Placental epithelial cell (primary cell): ENCODE measurements at places on chromosomes 4 and X. TPM values are rescaled to one million over a fixed set of nuclear protein-coding genes. Genes with fewer than 3 reads are reported as not detected.

The TMEM271 gene
- total RNA-seq = not detected in 2 replicates

The XAGE2 gene
- 23.6 and 27.9 TPM in 2 replicates for total RNA-seq

The TRAM1L1 gene
- 3.1 and 6.3 TPM in 2 replicates for total RNA-seq

The PCDH11X gene
- total RNA-seq = 0.65 and 1.6 TPM in 2 replicates

The MAGEA2 gene
- not detected in 2 replicates for total RNA-seq

The SOWAHB gene
- 2.4 and 11.4 TPM in 2 replicates for total RNA-seq

The SLC7A11 gene
- 2.4 and 13.4 TPM in 2 replicates for total RNA-seq

The FGFR3 gene
- total RNA-seq = 2.0 and 12.6 TPM in 2 replicates

The TFE3 gene
- 55.4 and 62.0 TPM in 2 replicates for total RNA-seq

The MAGEB16 gene
- under 0.01 TPM in 1 of 2 replicates, not detected in the other for total RNA-seq

The GLRA3 gene
- not detected in 2 replicates for total RNA-seq

The DNAAF6 gene
- not detected in 2 replicates for total RNA-seq

The PABPC1L2B gene
- not detected in 2 replicates for total RNA-seq

The TRIM2 gene
- total RNA-seq = 36.7 and 44.8 TPM in 2 replicates

The MFAP3L gene
- 13.7 and 159 TPM in 2 replicates for total RNA-seq

The MYL5 gene
- 6.8 and 19.2 TPM in 2 replicates for total RNA-seq

The RRH gene
- total RNA-seq = not detected in 2 replicates

The MAGEB4 gene
- not detected in 2 replicates for total RNA-seq

The RAB9B gene
- 0.39 and 0.54 TPM in 2 replicates for total RNA-seq

The ADH6 gene
- not detected in 2 replicates for total RNA-seq

The SSX4B gene
- total RNA-seq = not detected in 2 replicates

The FAM53A gene
- 0.98 and 1.6 TPM in 2 replicates for total RNA-seq

The PGRMC1 gene
- total RNA-seq = 120 and 137 TPM in 2 replicates

The CXCL3 gene
- total RNA-seq = not detected in 2 replicates

The ARAP2 gene
- total RNA-seq = 30.5 and 43.6 TPM in 2 replicates

The RNF128 gene
- total RNA-seq = under 0.01 and 0.22 TPM in 2 replicates

The TASL gene
- total RNA-seq = not detected in 2 replicates

The IBSP gene
- not detected in 2 replicates for total RNA-seq

The ZNF630 gene
- total RNA-seq = 2.2 and 5.5 TPM in 2 replicates

The CXCR3 gene
- total RNA-seq = 0.11 TPM in 1 of 2 replicates, not detected in the other

The TLR10 gene
- total RNA-seq = not detected in 2 replicates

The PDE6B gene
- total RNA-seq = 4.3 and 5.0 TPM in 2 replicates

The HEPH gene
- total RNA-seq = under 0.01 TPM in 2 replicates

The F8A3 gene
- 0.79 and 3.9 TPM in 2 replicates for total RNA-seq

The PDCL2 gene
- total RNA-seq = not detected in 2 replicates

The SPATA4 gene
- not detected in 2 replicates for total RNA-seq

The MMGT1 gene
- 14.1 and 21.1 TPM in 2 replicates for total RNA-seq

The GABRG1 gene
- not detected in 2 replicates for total RNA-seq

The STATH gene
- total RNA-seq = not detected in 2 replicates

The RPL36A gene
- 158 and 599 TPM in 2 replicates for total RNA-seq

The MEPE gene
- total RNA-seq = not detected in 2 replicates

The RPS6KA6 gene
- 7.9 and 11.2 TPM in 2 replicates for total RNA-seq

The NDST4 gene
- not detected in 2 replicates for total RNA-seq

The RPA4 gene
- 0.65 and 2.0 TPM in 2 replicates for total RNA-seq
